T-helper 2 cell treated with Interferon-gamma antibody and Interleukin-4, amounts not matched to agents 5 μg/mL and 100 μg/mL, for 36 hours (primary cell): ENCODE measurements at places on chromosomes 12 and 14.
A peak's percentile ranks its signal among the peaks of the same experiment; 100 is the strongest.

GRCh38 chr12:119114294-119114693 is 64.4 kb upstream of the HSPB8 start:
- no peak for DNase-seq

DNA sequence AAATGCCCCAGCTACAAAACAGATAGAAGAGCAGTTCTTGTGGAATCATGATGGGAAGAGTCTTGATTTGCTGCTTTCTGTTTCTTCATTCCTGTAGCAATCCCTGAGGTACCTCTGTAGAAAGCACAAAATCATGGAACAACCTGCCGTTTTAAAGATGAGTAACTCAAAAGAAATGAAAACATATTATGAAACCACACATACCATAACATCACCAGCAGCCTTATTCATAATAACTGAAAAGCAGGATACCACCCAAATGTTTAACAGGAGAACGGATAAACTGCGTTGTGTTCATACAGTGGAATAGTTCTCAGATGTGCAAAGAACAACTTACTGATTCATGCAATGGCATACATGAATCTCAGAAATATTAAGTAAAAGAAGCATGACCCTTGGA is 188.1 kb downstream of the RGS6 start:
- no peak for DNase-seq

GRCh38 chr14:97697772-97698171 is 900.6 kb downstream of the VRK1 start:
- peak; percentile 37 for DNase-seq

GRCh38 chr14:90136904-90137303 is 75.1 kb downstream of the KCNK13 start:
- DNase-seq, result no peak

DNA sequence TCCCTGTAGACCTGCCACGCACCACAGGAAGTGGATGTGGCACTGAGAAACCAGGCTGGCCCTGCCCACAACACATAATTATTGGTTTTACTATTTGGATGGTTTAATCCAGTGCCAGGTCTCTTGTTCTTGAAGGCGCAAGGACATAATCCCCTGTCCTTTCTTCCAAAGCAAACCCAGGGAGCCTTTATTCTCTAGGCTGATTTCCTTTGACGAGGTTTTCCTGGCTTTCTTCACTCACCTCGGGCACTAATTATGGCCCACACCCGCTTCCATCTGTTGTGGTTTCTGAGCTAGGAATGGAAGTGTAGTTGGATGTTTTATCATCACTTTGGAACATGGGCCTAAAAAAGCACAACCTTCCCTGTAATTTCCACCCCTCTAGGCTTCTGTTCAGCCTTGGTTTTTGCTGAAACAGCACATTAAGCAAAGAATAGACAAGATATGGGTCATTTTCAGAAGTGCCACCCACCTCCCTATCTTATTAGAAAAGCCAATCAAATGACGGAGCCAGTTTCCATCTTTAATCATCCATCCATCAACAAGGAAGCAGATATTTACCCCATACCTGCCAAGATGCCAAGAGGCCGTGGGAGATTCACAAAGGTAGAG is 73.9 kb downstream of the PPP1R36 start:
- no peak for DNase-seq

DNA sequence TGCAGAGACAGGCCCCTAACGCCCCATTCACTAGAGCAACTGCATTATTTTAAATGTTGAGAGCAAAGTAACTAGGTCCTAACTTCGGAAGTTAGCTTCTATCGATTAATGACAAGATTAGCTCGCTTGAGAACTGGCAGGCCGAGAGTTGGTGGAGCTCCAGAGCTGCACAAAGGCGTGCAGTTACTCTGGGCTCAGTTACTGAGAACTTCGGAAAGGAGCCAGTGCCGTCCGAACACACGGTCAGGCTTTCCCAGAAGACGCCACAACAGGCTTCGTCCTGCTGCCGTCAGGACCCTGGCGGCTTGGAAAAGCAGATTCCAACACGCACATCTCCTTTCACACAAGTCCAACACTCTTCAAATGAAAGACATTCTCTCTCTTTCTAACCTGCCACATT is 45.4 kb upstream of the TESC start:
- no peak for DNase-seq

- no peak for DNase-seq
These were observed 133.5 kb upstream of the KRAS start for GRCh38 chr12:25384038-25384892.

DNA sequence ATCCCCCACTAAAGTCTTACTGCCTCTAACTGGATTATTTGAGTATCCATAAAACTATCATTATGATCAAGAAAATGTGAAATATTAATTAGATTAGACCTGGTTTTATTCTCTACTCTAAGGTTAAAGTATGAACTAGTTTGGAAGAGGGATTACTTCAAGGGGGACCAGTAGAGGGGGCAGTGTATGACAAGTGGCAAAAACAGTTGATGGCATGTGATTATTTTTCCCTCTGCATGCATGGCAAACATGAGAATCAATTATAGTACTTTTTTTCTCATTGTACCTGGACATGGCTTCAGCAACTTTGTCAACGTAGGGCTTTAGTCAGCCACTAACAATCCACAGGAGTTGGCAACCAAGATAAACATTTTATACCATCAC is 145.0 kb upstream of the SLC38A2 start:
- no peak for DNase-seq

DNA sequence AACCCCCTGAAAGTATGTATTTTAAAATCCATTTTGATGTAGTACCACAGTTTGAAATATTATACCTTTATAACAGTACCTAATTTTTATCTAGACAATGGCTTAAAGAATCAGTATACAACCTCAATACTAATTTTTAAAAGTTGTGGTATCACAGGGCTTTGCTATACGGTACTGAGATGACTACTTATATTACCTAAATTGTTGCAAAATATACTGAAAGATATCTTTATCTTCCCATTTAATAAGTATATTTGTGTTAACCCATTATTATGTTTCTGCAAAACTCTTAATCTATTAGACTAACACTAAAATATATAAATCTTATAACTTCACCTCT is 67.1 kb downstream of the RALGAPA1 start:
- DNase-seq, result no peak

DNA sequence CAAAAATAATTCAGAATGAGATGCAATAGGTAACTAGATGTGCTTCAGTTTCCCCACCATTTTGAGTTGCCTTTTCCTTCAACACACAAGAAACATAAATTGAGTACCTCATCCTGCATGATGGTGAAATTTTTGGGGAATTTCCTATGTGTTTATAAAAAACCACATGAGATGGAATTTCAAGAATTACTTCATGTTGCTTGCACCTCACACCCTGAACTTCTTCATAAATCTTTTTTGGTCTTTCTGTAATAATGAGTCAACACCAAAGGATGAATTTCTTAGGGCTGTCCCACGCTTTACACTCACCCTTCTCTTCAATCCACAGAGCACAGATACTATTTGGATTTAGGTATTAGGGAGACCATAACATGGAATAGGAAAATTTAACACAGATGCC is 22.6 kb upstream of the LUM start:
- no peak for DNase-seq

DNA sequence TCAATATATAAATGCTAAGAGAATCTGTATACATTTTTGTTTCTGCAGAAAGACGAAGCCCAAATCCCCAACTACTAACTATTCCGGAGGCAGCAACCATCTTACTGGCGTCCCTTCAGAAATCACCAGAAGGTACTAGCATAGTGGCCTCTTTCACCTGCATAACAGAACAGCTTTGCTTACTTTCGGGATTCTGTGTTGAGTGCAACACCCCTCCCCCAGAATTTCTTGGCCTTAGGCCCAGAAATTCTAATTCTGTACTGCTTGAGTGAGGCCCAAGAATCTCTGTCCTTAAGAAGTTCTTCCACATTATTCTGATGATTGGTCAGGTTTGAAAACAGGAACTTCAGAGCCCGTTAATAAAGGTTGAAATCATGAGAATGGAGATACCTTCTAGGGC is 2.9 kb downstream of the SPX start:
- no peak for DNase-seq

- DNase-seq, result peak; percentile 86
These were observed 126.9 kb downstream of the DUSP6 start for GRCh38 chr12:89225401-89225800.

GRCh38 chr12:127621366-127621765 is 645.6 kb upstream of the TMEM132C start:
- no peak for DNase-seq

DNA sequence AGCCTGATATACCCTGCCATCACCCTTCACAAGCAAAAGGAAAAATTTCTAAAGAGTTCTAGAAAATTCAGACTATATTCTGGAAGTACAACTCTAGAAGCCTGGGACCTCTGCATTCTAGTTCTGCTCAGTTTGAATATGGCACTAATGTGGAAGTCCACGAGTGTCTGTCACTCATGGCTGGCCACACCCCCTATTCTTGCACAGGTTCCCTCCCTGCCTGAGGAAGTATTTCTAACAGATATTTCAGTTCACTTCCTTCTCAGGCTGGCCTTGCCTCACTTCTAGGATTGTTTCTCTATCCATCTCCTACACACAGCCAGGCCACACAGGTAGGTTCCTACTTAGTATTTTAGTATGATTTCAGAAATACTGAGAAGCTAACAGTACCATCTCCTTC is 67.4 kb downstream of the PHLDA1 start:
- no peak for DNase-seq

- DNase-seq, result no peak
These were observed 421.1 kb downstream of the DPF3 start for GRCh38 chr14:72472845-72473244.

GRCh38 chr12:107544937-107545336 is 140.7 kb upstream of the PWP1 start:
- no peak for DNase-seq

GRCh38 chr12:59151243-59151642 is 230.9 kb upstream of the LRIG3 start:
- DNase-seq, result no peak

DNA sequence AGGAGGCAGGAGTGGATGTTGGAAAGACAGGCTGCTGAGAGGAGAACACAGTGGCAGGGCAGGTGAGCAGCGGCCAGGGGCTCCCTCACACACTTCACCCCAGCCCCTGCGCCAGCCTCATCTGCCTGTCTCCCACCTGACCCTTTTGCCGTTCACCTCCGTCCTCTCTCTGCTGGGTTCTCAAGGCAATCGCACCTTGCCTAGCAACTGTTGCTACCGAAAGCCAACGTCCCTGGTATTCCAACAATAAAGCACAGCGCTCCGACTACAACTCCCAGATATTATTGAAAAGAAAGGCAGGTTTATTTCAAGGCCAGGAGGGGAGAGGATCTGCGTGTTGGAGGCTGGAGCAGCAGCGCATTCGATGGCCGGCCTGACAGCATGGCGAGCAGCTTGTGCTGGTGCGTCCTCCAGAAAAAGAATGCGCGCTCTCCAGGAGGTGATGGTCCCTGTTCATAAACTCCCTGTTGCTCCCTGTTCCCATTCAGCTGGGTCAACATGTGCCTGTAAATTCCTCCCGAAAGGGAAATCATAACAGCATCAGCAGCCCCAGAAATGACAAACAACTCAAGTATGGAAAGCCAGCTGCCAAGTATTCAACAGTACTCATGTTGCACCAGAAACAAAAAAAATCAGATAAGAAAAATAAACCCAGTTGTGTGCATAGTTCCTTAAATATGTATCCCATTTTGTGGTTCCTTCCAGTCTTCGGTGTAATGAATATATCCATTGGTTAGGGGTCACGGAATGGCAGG is 153.0 kb upstream of the DIO3 start:
- no peak for DNase-seq

- DNase-seq, result no peak
These were observed at the start of gene FOXG1 for GRCh38 chr14:28766469-28766955. TSS of gene FOXG1 (plus strand) at chr14:28766787. CDS start at chr14:28767280, 493 bp downstream.

DNA sequence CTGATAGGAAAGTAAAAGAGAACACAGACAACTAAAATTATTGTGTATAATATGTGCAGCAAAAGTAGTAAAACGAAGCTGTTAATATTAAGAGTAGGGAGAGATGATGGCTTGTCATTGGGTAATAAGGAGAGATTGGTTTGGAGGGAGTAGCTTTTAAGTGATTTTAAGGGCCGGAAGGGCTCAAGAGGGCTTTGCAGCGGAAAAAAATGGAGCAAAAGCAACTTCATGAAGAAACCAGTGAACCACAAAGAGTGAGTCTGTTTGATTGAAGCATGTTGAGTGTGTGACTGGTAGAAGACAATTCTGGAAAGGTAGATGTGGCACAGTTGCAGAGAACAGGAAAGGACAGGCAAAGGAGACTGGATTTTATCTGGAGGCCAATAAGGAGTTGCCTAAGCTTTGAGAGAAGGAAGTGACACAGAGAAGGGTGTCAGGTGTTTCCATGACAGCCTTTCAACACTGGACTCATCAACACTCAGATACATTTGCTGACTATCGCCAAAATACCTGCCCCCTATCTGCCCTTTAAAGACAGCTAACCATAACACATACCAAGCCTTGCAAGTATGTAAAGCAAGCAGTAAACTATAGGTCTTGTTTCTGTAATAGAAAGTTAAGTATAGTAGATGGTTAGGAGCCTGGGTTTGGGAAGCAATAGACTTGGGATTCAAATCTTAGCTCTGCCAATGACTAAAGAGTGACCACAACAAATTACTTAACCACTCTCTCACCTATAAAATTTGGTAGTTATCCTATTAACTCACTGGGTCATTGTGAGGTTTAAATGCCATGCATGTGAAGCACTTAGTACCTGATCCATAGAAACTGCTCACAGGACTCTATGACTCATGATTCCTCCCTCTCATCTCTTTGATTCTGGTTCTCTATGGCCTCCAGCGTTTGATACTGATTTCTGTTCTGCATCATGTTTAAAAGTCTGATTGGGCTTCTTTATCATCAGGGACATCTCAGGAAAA is 117.3 kb upstream of the LMNTD1 start:
- DNase-seq, result no peak

- DNase-seq, result no peak
These were observed 14.6 kb downstream of the CLMN start for GRCh38 chr14:95305145-95305544.

DNA sequence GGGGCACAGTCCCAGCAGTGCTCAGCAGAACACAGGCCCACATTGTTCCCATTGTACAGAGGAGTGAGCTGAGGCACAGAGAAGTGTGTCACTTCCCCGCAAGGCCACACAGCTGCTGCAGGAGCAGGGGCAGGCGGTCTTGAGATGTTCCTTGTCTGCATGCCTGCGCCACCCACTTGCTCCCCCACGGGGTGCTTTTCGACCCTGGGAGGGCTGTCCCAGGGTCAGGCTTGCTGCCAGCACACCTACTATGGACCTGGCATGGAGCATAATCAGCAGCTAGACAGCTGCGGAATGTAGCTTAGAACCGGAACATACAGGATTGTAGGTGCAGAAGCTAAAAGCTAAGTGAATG is 7.8 kb upstream of the EP400 start:
- no peak for DNase-seq

GRCh38 chr14:31414190-31414833 is 6.0 kb downstream of the HEATR5A start:
- DNase-seq, result no peak

GRCh38 chr14:58797010-58797429 is 159.3 kb downstream of the DACT1 start:
- DNase-seq, result no peak
